ENCODE measurements at places on chromosomes 16 and 17.
A peak's percentile ranks its signal among the peaks of the same experiment; 100 is the strongest.

GRCh38 chr17:2943981-2944380 is 119.4 kb downstream of the OR1D5 start:
- peak; percentile 27 for DNase-seq

DNA sequence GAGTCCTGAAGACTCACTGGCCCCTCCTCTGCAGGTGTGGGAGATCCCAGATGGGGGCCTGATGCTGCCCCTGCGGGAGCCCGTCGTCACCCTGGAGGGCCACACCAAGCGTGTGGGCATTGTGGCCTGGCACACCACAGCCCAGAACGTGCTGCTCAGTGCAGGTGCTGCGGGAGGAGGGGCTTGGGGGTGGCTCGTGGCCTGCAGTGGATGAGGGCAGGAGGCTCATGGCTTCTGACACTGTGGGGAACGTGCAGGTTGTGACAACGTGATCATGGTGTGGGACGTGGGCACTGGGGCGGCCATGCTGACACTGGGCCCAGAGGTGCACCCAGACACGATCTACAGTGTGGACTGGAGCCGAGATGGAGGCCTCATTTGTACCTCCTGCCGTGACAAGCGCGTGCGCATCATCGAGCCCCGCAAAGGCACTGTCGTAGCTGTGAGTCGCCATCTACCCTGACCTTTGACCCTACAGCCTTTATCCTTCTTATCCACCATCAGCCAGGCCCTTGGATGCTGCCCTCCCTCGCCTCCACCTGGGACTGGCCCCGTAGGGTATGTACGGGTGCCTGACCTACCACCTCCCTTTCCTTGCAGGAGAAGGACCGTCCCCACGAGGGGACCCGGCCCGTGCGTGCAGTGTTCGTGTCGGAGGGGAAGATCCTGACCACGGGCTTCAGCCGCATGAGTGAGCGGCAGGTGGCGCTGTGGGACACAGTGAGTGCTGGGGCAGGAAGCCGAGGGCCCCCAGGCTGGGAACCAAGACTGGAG is 3.6 kb downstream of the CORO1A start:
- peak; percentile 92 for DNase-seq

DNA sequence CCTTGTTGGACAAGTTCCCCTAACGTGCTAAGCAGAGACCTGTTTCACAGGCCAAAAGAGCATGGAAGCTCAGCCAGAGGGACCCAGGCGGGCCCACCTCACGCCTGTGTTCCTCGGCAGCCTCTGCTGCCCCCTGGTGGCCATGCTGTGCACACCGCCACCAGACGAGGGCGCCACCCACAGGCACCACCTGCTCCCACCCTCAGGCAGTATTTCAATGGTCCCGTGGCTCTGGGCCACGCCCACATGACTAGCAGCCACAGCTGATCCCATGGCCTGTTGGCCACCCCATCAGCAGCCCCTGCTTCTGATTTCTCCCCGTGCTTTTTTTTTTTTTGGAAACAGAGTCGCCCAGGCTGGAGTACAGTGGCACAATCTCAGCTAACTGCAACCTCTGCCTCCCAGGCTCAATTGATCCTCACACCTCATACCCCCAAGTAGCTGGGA is 18.9 kb downstream of the MPG start:
- DNase-seq: peak; percentile 85

DNA sequence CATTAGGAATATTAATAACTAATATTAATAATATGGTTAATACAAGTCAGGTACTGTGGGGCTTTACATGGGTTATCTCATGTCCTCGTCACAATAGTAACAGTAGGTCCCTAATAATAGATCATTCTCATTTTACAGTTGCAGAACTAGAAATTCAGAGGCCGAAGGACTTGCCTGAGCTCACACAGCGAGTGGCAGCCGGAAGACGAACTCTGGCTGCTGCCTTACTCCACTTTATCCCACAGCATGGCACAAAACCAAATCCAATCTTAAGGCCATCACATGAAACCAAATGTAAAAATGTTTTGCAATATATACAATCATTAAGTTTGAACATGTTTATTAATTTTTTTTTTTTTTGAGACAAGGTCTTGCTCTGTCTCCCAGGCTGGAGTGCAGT is 13.6 kb downstream of the GNA13 start:
- no peak for DNase-seq

- DNase-seq: no peak
Measured at GRCh38 chr16:84557504-84557903, 53.0 kb upstream of the MEAK7 start.

- DNase-seq: no peak
Measured at GRCh38 chr17:81422776-81423697, 27.8 kb downstream of the BAHCC1 start.

DNA sequence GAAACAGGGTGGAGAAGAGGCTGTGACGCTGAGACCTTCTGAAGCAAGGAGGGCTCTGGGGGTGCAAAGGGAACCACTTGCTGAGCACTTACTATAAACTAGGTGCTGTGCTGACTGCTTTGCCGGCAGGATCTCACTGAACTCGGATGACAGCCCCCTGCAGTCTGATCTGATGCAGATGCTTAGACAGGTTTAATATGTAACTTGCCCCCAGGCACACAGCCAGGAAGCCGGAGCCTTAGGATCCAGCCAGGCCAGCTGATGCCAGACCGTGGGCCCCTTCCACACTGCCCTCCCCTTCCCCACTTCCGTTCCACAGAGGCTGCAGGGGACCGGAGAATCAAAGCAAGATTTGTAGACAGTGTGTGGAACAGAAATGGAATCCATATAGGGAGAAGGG is 23.1 kb downstream of the SPACA3 start:
- DNase-seq: no peak

GRCh38 chr17:81432941-81433340 is 37.7 kb downstream of the BAHCC1 start:
- no peak for DNase-seq

DNA sequence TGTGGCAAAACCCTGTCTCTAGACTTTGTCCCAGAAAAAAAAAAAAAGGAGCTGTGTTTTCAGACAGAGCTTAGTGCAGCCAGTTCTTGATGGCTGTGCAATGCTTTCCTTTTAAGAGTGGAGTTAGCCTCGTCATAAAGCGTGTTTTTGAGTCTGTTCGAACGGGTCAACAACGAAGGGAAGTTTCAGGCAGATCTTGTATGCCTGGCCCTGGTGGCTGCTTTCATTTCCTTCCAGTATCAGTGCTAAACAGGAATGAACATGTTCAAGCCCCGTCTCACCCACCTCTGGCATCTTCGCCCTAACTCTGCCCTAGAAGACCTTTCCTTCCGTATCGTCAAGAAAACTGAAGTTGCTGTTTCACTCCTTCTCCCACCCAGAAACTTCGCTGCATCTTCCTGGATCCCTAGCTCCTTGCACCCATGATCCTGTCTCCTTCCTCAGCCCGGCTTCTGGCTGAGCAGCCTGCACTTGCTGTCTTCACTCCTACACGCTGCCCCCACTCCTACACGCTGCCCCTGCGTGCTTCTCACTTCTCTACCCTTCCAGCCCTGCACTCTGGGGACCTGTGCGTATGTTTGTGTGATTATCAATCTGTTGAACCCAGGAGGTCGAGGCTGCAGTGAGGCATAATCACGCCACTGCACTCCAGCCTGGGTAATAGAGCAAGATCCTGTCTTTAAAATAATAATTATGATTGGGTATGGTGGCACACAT is 55.3 kb downstream of the USP10 start:
- no peak for DNase-seq

- DNase-seq: no peak
Measured at GRCh38 chr16:12798846-12799245, 4.8 kb downstream of the CPPED1 start.

- DNase-seq: no peak
Measured at GRCh38 chr16:30747331-30747730, 894 bp upstream of the PHKG2 start.

DNA sequence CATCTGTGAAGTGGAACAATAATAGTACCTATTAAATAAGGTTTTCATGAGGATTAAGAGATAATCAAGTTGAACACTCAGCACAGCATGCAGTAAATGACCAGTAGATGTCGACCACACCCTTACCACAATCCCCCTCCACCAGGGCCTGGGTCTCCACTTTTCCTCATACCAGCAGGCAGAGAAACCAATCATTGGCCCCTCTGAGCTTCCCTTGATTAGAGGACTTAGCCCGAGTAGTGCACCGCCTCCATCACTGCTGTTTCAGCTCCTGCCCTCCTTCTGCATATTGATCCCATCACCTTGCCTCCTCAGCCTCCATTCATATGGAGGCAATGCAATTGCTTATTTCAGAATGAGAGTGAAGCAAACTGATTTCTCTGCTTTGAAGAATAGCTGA is 96.5 kb upstream of the CDH11 start:
- no peak for DNase-seq

DNA sequence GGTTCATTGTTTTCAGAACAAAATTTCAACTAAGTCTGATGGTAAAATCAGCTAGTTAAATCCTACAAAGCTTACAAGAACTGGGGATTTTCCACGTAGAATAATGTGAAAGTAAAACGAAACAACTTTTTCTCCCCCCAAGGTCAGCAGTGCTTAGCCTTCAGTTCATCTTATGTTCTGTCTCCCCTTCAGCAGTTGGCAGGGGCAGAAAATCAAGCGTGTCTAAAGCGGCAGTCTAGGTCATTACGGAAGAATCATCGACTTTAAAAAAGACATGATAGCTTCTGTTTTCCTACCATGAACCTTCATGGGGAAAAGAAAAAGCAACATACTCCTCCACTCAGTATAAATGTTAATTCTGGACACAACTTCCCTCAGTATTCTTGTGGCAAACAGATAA is 50.7 kb downstream of the GNA13 start:
- no peak for DNase-seq
